ENCODE measurements at places on chromosomes 3 and 15.

- no peak for DNase-seq
Measured at GRCh38 chr3:54087581-54088410, 34.6 kb upstream of the CACNA2D3 start.

GRCh38 chr3:174854987-174855386, 4.1 kb upstream of the NAALADL2 start:
- DNase-seq: no peak

GRCh38 chr3:8464668-8465067, 37.0 kb upstream of the LMCD1 start:
- no peak for DNase-seq

- no peak for DNase-seq
Measured at GRCh38 chr15:68596691-68597090, 17.9 kb downstream of the CORO2B start.

DNA sequence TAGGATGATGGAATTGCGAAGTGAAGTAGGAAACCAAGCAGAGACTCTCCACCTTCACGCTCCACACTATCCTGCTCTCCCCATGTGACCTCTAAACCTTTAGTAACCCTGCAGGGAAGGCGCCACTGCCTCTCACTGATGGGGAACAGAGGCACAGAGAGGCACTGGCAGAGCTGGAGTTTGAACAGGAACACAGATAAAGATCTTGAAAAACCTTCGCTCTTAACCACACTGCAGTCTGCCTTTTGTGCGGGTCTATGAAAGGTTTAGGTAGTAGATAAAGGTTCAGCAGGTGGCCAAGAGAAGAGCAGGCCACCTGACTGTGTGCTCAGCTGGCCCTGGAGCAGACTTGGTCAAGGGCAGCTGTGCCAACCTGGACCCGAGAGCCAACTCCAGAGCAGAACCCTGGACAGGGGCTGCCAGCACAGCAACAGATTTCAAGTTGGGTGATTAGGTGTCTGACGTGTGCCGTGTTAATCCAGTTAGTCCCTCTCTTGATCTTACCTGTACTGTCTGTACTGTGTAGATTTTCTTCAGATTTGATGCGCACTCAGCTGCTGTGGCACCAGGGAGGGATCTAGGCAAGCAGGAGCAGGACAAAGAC, 15.2 kb downstream of the EIF4E3 start:
- DNase-seq: no peak

GRCh38 chr15:45645026-45645980, 10.5 kb downstream of the SQOR start:
- no peak for DNase-seq

DNA sequence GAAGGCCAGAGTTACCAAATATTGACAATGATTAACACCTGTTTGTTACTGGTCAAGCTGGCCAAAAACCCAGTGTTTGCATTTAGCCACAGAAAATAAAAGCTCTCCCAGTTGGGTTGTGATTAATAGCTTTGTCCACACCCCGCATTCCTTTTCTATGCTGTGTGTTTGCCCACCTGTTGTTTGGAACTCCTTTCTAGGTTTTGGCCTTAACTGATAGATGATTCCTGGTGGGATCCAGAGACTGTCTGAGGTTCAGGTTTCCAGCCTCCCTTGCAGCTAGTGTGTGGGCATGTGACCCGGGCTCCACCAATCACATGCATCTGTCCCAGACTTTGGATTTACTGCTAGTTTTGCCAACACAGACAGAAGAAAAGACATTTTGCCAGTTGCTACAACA, 83.8 kb downstream of the PTPRG start:
- no peak for DNase-seq

DNA sequence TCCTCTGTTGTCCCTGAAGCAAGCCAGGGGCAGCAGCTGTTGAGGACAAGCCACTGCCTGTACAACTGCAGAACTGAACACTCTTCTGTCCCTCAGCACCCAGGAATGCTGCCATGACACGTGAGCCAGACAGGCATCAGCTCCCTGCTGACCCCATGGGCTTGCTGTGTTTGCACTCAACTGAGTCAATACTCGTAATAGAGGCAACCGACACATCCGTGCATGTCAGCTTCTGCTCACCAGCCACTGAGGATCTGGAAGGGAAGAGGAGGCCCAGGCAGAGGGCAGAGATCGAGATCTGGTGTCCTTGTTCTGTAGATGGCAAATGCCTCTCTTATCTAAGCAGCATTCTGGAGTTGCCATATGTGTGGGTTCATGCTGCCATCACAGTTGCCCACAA, 54.3 kb upstream of the SEC61A1 start:
- DNase-seq: no peak

DNA sequence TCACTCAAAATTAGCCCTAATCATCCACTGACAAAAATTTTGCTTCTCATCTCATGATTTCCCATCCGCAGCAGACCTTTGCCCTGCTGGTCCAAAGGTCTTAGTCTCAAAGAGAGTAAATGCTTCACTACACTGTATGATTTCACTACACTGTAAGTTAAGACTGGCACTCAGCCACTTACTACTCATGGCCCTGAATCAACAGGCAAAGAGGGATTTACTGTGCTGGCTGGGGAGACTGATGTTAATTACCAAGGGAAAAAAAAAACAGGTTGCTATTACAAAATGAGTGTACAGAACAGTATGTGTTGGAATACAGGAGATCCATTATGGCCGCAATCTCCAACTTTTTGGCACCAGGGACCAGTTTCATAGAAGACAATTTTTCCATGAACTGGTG, 214.8 kb downstream of the ZMAT3 start:
- no peak for DNase-seq

GRCh38 chr3:44995142-44995770, 19.2 kb downstream of the EXOSC7 start:
- no peak for DNase-seq

GRCh38 chr3:185401319-185401955, 38.5 kb downstream of the MAP3K13 start:
- DNase-seq: no peak

- no peak for DNase-seq
Measured at GRCh38 chr3:100976611-100977010, 16.6 kb downstream of the ABI3BP start.

- DNase-seq: no peak
Measured at GRCh38 chr3:145865399-145866018, 295.5 kb downstream of the PLOD2 start.

DNA sequence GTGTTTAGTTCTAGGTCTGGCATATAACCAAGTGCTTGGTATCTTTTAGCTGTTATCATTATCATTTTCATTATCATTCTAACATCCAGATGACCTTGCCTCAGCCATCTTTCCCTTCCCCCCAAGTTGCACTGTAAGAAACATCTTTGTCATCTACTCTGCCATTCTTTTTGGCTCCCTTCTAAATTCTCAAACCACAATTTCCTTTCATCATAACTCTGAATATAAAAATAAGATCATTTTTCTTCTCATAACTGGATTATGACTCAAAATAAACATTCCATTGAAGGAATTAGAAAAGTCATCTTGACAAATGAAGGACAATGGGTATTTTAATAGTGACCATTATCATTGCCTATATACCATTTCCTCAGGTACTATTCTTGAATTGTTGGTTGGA, 786.2 kb downstream of the AGBL1 start:
- no peak for DNase-seq

DNA sequence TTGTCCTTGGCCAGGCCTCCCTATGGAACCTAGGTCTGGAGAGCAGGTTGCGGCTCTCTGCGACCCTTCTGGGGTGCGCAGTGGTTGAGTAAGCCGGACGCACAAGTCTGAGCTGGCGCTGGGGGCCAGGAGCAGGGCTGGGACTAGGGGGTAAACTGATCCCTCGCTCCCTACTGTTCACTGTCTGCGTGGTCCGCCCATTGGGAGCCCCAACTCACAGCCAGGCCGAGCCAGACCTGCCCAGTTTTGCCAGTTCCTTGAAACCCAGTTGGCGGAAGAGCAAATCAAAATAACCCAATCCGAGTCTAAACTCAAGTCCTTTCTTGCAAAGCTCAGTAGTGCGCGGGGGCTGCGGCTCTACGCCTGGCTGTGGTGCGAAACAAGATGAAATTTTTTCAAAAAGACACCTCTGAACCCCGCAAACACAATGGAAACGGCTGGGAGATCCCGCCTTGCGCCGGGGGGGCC, 17.5 kb downstream of the RGMA start:
- DNase-seq: no peak

DNA sequence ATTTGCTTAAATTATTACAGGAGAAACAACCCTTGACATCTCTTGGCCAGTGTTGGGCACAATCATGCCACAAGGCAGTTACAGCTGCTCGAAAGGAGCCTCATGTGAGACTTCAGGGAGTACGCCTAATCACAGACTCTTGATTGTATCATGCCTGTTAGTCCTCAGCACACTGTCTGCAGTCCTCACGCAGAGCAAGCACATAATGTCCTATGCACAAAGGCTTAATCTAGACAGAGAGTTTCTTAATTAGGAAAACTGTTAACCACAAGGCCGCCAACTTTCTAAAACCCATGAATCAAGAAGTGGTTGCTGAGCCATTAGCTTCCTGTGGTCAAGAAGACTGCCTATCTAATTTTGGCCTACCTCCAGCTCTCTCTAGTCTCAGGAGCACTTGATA, 172.0 kb downstream of the UNC13C start:
- no peak for DNase-seq

DNA sequence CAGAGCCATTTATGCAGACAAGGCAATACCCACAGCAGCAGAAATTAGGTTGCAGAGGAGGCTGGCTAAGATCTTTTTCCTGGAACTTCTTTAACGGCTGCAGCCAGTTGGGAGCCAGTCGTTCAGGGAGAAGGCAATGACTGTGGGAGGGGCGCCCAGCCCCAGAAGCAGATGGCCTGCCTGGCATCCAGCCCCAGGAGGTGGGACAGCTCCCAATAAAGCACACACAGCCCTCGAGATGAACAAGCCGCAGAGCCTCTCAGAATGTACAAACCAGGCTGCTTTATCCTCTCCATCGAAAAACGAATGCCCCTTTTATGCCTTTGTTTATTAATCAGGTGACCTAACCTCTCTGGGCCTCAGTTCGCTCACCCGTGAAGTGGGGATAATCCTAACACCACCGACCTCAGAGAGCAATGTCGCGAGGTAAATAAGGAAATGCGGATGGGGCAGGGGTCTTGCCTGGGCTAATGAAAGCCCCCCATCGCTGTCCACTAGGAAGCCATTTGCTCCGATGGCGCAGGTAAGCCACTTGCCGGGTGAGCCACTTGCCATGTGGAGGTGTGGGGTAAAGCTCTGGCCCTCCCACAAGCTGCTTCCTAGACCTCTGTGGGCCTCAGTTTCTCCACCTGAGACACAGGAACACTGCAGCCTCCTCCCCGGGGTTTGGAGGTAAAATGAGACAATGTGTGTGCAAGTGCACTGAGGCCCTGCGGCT, 35.8 kb downstream of the MGLL start:
- DNase-seq: no peak

DNA sequence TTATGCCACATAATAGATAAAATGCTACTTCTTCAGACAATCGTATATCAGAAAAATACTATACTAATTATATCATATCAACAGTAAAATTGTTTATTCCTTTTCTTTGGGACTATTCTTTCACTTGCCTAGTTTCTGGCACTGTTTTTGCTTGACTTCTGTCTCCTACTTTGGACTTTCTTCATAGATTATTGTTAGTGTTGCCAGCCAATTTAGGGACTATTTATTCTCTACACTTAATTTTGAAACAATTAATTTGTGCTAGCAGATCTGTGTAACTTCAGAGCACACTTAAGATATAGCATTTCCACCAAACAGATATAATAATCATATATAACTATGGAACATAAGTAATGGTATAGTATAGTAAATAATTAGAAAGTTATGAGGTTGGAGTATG, 305.6 kb downstream of the CADM2 start:
- no peak for DNase-seq

GRCh38 chr15:66508293-66508883, 3.3 kb downstream of the ZWILCH start:
- no peak for DNase-seq

DNA sequence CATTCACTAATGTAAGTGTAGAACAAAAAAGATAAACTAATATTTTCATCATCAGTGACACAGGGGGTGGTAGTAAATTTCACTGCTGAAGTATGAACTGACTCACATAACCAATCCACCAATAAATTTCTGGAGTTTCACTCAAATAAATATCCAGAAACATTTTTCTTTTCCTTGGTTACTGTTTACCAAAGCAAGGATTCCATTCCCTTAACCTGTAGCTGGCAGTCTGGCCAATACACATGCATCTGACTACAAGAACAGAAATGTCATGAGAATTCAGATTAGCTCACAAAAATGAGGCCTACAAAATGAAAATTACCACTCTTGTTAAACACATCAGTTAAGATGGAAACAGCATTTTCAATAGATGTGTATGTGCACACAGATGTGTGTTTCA, 80.3 kb downstream of the STAG1 start:
- DNase-seq: no peak
